CD4-positive, alpha-beta T cell treated with Interleukin-15 for 1 hour (primary cell): ENCODE measurements at places on chromosomes 12 and 14.

- DNase-seq = no peak
Measured at GRCh38 chr14:53128303-53129028, 24.7 kb downstream of the DDHD1 start.

- no peak for DNase-seq
Measured at GRCh38 chr12:20455001-20455706, 86.8 kb downstream of the PDE3A start.

DNA sequence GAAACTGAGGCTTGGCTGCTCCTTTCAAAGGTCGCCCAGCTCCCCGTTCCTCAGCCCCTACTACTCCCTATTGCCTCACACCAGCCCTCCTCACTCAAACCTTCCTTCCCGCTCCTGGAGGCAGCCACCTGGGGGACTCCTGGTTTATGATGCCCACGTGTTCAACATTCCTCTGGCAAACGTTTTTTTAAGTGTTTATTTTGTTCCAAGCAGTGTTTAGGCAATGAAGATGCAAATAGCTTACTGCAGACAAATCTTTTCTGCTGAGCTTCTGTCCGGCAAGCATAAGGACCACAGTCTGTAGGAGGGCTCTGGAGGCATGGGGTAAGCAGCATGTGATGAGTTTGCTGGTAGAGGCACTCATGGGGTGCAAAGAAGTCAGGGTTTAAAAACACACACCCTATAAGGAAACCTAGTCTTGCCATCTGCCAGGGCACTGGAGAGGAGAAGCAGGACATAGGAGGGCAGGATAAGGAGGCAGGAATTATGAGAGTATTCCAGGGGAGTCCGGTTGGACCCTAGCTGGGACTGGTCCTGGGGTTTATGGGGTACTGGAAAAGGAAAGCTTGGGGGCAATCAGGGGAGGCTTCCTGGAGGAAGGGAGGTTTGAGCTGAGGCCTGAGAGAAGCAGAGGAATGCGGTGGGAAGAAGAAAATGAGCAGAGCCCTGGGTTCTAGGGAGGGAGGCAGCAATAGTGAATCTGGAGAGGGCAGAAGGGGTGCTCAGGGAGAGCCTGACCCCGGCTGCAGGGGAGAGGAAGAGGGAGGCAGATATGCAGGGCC lies 123.3 kb downstream of the NCOR2 start:
- DNase-seq = no peak

DNA sequence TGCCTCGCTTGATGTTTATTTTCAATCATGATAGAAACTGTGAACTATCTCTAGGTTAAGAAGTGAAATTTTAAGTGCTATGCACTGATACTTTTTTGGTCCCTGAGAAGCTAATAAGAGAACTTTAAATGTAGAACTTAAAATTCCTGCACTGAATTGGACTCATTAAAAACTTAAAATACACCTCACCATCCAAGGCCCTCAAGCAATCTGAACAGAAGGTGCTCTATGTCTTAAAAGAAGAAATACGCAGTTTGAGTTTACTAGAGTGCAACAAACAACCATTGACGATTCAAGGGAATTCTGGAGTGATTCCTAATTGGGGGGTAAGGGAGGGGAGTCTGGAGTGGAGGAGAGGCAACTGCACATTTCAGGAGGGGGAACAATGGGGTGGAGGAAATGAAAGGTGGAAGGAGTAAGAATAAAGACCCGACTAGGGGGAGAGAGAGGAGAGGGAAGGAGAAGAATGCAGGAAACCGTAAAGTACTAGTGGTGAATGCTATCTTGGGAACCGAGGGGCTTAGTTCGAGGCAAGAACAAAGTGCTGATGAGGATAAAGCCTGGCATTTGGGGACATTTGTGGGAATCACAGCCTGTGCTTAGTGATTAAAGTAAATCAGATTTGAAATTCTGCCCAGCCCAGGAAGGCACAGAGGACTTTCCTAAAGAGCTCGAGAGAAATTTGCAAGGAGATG lies 389.7 kb downstream of the AACS start:
- DNase-seq = no peak

DNA sequence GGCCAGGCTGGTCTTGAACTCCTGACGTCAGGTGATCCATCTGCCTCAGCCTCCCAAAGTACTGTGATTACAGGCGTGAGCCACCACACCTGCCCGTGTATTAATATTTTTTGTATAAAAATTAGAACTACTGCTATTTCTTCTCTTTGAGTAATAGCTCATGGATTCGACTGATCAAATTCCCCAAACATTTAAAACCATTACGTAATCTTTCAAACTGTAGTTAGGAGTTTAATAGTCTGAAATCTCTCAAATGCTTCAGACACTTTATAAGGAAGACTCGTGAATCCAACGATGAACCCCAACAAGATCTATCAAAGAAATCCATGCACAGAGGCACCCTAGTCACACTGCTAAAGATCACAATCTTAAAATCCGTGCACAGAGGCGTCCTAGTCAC lies 16.1 kb downstream of the TECPR2 start:
- DNase-seq = no peak

DNA sequence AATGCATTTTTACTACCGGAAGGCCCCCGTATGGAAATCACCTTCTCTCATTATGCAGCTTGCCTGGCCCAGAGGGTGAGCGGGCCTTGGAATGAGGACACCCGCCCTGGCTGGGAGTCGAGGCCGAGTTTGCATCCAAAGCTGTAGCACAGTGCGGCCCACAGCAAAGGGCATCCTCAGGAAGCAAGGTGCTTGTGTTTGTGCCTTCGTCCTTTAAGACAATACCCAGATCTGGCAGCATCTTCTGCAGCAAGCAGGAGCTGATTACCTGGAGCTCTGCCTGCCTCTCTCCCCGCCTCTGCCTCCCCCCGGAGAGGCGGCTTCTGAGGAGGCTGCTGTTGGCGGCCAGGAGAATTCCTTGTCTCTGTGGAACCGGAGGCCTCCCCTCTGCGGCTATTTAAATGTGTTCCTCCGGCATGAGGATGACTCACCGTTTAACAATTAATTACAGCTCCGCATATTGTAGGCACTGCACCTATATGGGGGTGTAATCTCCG lies 145.3 kb downstream of the CACNA1C start:
- DNase-seq = no peak

DNA sequence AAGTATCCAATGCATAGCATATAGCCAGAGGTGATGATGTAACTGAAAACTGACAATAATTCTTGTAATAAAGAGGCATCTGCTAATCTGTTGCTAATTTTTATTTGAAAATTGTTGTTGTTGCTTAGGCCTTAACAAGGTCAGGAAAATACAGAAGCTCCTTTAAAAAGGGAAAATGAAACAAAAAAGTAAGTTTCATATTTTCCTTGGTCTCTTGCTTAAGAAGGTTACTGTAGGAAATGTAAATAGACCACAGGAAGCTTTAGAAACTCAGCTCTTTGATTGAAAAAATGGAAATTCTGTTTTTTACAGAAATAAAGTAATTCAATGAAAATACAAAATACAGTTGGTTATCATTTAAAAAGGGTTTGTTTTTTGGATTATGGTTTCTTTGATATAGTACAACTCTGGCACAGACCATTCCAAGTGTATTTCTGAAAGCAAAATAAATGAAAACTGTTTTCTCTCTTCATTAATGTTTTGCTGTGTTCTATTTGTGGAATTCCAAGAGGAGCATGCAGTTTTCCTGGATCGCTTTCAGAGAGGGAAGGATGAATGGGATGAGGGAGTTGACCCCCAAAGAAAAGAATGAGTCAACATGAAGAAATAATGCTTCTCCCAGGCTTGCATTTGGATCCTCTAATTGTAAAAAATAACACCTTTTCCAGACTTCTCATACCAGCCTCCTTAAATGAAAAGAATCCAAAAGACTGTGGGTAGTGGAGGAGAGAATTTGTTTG lies 398.0 kb upstream of the FAR2 start:
- no peak for DNase-seq

DNA sequence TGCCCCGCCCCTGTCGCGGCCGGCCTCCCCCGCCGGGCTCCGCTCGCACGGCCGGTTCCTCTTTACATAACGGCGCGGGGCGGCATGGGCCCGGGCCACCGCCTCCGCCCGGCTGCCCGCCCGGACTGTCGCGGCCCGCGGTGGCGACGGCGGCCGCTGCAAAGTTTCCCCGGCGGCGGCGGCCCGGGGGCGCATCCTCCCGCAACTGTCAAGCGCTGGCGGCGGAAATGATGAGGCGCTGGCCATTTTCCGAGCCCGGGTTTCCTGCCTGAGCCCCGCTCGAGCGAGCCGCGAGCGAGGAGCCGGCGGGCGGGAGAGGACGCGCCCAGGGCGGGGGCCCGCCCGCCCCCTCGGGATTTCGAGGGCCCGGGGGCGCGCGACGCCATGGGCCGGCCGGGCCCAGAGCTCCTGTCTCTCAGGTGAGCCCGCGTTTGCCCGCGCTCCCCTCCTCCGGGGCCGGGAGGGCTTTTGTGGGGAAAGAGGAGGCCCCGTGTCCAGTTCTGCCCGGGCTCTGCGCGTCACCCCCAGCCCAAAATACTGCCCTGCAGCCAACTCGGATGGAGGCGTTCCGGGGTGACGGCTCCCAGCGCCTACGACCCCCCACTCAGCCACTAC lies at the start of gene SH2B3:
Gene SH2B3 (plus strand): TSS at position 65 of the 615 bp plus-strand sequence. CDS start 12,223 bp downstream, outside the sequence.
- DNase-seq = no peak

- DNase-seq = peak; percentile 63
Measured at GRCh38 chr14:24430143-24430681, 458 bp downstream of the KHNYN start.

- no peak for DNase-seq
Measured at GRCh38 chr12:62772416-62772955, 162.5 kb downstream of the PPM1H start.

- no peak for DNase-seq
Measured at GRCh38 chr14:65794674-65795279, 382.2 kb downstream of the FUT8 start.

GRCh38 chr14:30330445-30330844 lies 228.5 kb upstream of the G2E3 start:
- DNase-seq = no peak

- DNase-seq = no peak
Measured at GRCh38 chr12:48863291-48863690, 2.4 kb downstream of the RND1 start.

- no peak for DNase-seq
Measured at GRCh38 chr12:70838127-70838526, 82.4 kb downstream of the PTPRR start.

GRCh38 chr12:120639771-120640721 lies at the start of gene CABP1:
Gene CABP1, plus strand, starts transcription at chr12:120640626. Its CDS starts 60 bp downstream, at chr12:120640686.
- peak; percentile 53 for DNase-seq

- DNase-seq = no peak
Measured at GRCh38 chr14:51432302-51432948, 192.4 kb downstream of the TMX1 start.

DNA sequence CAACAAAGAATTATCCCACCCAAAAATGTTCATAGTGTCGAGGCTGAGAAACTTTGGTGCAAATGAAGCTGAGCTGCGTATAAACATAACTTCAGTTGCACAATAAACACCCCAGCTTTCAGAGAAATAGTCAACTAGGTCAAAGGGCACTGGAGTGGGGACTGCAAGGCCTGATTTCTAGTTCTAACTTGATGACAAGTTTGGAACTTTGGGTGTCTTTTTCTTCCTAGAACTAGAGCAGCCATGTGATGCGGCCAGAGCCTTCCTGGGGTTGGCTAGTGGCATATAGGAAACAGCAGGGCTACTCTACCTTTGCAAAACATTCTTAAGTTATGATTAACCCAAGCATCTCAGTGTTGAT lies 298.4 kb upstream of the AMIGO2 start:
- DNase-seq = no peak

DNA sequence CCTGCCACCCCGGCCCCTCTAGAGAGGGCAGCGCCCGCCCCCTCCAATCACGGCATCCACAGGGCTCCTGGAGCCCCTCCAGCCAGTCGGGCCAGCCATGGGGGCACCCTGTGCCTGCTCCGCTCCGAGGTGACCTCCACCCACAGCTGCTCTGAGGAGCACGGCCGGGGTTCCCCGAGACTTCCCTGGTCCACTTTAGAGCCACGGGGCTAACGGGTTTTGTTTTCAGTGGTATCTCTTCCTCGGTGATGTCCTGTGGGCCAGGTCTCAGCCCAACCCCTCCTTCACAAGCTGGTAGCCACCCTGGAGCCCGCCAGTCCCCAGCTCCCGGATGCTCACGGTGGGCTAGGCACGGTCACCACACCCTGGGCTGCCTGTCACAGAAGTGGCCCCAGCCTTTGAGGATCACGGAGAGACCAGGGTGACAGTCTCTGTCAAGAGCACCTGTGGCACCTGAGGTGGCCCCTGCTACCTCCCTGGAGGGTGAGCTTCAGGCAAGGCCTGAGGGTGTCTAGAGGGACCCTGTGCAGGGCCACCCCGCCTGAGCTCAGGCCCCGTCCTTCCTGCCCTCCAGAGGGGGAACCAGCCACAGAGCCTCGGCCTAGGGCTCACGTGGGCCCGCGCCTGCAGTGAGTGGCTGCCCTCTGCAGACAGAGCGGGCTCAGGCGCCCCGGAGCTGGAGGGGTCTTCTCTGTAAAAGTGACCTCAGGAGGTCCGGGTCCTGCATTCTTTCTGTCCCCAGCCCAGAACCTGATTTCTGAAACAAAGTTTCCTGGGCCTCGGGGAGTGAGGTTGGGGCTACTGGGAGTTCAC lies 146.0 kb upstream of the C14orf180 start:
- DNase-seq = no peak

GRCh38 chr12:18261273-18261672 lies at the start of gene PIK3C2G:
Gene PIK3C2G, plus strand, starts transcription at chr12:18261518. Its CDS starts 20,564 bp downstream, at chr12:18282082.
- DNase-seq = no peak

GRCh38 chr12:113310489-113310888 lies 24.4 kb downstream of the SLC8B1 start:
- DNase-seq = no peak

DNA sequence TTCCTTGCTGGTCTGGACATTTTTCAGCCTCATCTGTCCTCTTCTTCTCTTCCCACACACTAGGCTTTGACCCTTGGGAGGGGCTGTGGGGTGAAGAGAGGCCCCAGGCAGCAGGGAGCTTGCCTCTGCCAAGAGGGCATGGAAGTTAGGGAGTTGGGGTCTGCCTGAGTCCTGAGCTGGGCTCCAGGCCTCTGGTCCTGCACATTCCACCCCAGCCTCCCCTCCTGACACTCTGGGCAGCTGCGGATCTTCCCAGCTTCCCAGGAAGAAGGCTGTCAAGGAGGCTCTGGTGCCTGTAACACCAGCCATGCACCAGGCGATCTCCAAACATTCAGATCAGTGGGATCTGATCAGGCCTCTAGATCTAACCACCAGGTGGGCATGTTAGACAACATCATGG lies 169.1 kb upstream of the PRMT8 start:
- no peak for DNase-seq

- DNase-seq = no peak
Measured at GRCh38 chr12:104959335-104959841, 1.3 kb upstream of the SLC41A2 start.

GRCh38 chr12:4275016-4275869 lies 1.7 kb downstream of the CCND2 start:
- no peak for DNase-seq
